GM04504 (cell line): ENCODE measurements at places on chromosomes 12 and 14.
A peak's percentile ranks its signal among the peaks of the same experiment; 100 is the strongest.

DNA sequence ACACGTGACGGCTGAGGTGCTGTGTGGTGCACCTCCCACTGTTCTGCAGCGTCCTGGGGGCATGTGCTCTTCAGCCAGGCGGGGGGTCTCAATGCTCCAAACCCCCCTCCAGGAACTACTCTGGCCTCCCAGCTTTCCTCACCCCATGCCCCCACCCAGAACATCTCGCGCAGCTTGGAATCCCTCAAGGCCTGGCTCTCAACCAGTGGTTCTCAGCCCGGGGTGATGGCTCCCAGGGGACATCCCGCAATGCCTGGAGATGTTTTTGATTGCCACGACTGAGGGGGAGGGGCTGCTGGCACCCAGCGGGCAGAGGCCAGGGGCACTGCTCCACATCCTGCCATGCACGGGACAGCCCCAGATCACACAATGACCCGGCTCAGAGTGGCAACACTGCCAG lies 78.9 kb upstream of the DICER1 start:
- no peak for DNase-seq

DNA sequence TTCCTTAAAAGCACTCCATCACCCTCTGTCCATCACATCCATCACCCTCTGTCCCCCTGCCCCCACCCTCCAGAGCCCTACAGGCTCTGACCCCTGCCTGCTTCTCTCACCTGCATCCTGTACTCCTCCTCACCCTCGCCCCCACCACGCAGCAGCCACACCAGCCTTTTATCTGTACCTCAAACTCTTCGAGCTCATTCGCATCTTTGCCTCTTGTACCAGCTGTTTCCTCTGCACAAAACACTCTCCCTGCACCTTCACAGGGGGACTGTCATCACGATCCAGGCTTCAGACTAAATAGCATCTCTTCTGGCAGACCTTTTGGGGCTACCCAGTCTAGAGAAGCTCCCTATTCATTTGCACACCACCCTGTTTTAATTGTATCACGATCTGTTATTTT lies 24.1 kb downstream of the TMEM229B start:
- no peak for DNase-seq

DNA sequence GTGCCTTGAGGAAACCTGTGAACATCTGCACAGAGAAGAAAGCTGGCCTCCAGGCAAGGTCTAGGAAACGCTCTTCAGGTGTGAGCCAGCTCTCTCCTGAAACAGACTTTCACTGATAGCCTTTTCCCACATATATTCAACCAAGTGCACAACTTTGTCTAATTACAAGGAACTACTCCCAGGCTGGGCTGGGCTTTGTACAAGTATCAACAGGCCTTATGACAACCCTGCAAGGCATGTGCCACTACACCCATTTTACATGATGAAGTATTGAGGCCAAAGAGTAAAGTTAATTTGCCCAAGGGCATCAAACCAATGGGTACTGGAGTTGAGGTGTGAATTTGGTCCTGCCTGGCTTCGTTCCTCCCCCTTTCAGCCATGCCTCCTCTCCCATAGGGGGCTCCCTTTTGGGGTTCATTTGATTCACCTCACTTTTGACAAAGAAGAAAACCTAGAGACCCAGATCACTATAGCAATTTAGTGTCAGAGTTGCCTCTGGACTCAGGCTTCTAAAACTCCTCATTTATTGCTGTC lies 2.1 kb downstream of the CSRP2 start:
- DNase-seq: no peak

GRCh38 chr12:21144309-21144708 lies 13.3 kb downstream of the SLCO1B1 start:
- DNase-seq: no peak

GRCh38 chr14:32074887-32075572 lies 2.1 kb upstream of the ARHGAP5 start:
- no peak for DNase-seq

DNA sequence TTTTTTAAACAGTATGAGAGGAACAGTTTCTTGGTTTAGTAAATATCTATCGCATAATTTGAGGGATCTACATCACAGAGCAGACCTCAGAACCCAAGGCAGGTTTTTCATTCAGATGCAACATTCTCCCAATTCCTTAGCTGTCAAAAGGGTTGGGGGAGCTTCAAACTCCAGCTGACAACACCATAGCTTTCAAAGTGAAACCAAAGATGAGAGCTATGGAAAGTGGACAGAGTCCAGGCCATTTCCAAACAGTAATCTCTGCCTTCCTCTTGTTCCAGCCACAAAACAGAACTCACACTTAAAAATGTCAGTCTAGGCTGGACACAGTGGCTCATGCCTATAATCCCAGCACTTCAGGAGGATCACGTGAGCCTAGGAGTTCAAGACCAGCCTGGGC lies 87.8 kb downstream of the SPRING1 start:
- DNase-seq: no peak

DNA sequence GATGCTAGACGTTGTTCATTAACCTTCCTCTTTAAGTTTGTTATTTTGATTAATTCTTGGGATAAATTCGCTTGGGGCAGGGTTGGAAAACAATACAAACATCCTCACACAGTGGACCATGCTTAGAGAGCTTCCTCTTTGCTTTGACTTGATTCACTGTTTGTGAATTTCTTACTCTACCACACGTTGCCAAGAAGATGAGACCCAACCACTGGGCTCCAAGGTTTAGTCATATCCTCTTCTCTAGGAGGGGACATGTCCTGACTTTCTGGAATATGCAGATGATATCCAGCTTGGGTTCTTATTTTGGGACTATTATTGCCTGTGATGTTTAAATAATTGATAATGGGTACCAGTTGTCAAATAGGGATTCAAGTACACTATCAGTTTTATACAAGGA lies 428.2 kb downstream of the ATP23 start:
- no peak for DNase-seq

- no peak for DNase-seq
These were observed 55.2 kb downstream of the GALNT4 start for GRCh38 chr12:89469361-89469760.

- DNase-seq: peak; percentile 21
These were observed 272.6 kb downstream of the FOXG1 start for GRCh38 chr14:29039171-29039570.

GRCh38 chr14:87278415-87278814 lies 714.6 kb downstream of the GALC start:
- DNase-seq: no peak

DNA sequence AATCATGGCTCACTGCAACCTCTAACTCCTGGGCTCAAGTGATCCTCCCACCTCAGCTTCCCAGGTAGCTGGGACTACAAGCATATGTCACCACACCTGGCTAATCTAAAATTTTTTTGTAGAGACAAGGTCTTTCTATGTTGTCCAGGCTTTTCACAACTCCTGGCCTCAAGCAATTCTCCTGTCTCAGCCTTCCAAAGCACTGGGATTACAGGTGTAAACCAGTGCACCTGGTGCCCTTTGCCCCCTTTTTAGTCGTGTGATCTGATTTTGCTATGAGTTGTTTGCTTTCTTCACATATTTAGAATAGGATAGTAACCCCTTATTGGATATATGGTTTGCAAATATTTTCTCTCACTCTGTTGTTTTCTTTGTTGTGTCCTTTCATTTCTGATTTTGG lies 1.7 kb upstream of the RAD52 start:
- no peak for DNase-seq

GRCh38 chr12:120873226-120873625 lies 30.9 kb downstream of the SPPL3 start:
- no peak for DNase-seq

GRCh38 chr12:94643606-94644005 lies 6.8 kb downstream of the TMCC3 start:
- no peak for DNase-seq

GRCh38 chr14:92253381-92253894 lies 69.5 kb upstream of the SLC24A4 start:
- DNase-seq: no peak

DNA sequence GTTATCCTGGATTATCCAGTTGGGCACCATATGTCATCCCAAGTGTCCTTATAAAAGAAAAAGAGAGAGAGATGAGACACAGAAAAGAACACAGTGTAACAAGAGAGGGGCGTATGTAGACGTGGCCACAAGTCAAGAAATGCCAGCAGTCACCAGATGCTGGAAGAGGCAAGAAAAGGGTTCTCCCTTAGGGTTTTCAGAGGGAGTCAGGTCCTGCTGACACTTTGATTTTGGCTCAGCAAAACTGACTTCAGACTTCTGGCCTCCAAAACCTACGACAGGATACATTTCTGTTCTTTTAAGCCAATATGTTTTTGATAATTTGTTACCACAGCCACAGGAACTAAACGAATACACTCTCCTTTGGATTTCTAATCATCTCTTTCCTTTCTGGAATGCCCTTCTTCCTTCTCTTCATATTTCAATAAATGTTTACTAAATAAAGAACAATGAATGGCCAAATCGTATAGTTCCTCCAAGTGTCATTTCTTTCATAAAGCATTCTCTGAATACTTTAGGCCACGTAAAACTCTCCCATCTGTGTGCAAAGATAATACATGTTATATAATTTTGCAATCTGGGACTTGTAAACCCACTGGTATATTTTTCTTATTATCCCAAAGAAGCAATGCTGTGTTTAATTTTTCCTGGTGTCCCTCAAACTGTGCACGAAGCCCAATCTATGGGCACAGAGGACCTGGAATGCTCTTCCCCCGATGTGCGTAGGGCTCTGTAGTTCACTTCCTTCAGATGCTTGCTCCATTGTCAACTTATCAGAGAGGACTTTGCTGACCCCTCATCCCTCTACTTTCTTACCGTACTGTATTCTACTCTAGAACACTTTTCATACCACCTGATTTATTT lies 303.6 kb downstream of the CEP128 start:
- DNase-seq: no peak

- no peak for DNase-seq
These were observed 362.9 kb downstream of the PCNX1 start for GRCh38 chr14:71270111-71270510.

- DNase-seq: no peak
These were observed 739 bp upstream of the PPP2R5E start for GRCh38 chr14:63543826-63544406.

- DNase-seq: no peak
These were observed 12.8 kb downstream of the DIP2B start for GRCh38 chr12:50517421-50518048.

- no peak for DNase-seq
These were observed 128.3 kb downstream of the SLC16A7 start for GRCh38 chr12:59724011-59724695.

DNA sequence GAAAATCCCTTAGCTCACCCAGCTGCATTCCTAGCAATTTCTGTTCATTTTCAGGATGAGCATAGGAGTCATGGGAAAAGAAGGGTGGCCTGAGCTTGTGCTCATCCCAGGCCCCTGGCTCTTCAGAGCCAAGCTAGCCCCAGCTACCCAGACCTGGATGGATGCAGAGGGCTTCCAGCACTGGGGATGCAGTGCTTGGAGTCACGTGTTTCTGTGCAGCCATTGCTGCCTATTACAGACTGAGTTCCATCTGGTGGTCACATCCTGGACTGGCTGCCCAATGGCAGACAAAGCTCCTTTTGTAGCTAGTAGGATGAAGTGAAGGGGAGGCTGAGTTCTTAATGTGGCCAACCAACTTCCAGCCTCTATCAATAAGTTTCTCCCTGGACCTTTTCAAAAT lies 54.2 kb upstream of the JDP2 start:
- no peak for DNase-seq

DNA sequence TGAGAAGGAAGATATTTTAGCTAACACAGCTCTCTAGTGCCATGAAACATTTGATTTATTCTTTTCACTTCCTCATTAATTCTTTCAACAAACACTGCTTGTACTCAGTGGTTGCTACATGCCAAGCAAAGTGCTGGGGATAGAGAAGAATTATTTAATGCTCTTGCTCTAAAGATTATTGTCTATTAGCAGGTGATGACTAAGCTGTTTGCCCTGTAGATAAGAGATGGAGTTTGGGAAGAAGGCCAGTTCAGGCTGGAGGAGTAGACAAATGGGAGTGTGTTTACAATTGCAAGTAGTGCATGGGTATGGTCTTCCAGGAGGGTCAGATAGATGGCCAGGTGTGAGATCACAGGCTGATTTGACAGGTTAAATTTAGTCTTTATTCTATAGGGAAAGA lies 99.8 kb upstream of the SEL1L start:
- no peak for DNase-seq

- peak; percentile 98 for DNase-seq
These were observed 27.9 kb downstream of the ACTN1 start for GRCh38 chr14:68951035-68951797.

GRCh38 chr14:59116984-59117415 lies 71.5 kb upstream of the DAAM1 start:
- no peak for DNase-seq

DNA sequence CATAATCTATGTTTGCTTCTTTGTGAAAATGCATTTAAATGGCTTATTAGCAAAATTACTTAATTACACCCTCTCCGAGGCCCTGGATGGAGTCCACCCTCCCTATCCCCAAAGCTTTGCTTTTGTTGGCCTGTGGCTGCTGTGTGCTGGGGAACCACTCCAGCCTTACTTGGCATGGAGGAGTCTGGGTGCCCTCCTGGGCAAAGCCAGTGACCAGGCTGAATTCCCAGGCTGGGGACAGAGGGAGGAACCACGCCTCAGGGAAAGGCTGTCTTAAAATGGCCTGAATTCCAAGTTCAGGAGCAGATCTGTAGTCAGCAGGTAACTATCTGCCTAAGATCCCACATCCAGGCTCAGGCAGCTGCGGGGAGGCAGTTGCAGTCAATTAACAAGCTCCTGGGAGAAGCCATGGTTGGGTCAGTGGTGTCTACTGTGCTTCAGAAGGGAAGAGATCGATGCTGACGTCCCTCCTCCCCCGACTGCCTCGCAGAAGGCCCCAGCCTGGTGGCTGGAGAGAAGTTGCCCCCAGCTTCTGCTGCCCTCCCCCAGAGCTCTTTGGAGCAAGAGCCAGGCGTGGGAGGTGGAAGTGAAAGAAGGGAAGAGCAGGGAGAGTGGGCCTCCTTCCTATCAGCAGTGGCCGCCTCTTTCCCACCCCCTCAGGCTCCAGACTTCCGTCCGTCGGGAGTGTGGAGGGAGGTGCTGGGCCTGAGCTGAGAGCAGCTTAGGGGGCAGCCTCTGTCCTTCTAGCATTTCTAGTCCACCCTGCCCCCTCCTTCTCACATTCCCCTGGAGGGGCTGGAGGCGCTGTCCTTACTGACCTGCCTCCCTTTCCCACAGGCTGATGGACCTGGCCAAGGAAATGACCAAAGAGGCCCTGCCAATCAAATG lies 11.3 kb downstream of the VASH1 start:
- no peak for DNase-seq

- no peak for DNase-seq
These were observed 46.2 kb downstream of the BCAT1 start for GRCh38 chr12:24902511-24903328.

DNA sequence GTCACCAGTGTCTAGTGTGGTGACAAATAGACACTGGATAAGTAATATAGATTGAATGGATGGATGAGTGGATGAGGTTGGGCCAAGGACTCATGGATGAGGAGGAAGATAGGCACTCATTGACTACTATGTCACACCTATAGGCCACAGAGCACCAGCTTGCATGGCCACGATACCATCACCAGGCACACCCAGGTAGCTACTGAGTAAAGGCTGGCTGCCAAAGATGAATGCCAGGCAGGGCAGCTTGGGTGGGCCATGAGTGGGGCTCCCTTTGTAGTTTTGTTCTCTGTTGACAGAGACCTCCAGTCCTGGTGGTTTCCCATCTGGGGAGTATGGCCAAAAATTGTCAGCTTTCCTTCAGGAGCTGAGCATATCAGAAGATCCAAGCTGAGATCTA lies 11.2 kb upstream of the KRT83 start:
- no peak for DNase-seq

- no peak for DNase-seq
These were observed 8.1 kb upstream of the RABGGTA start for GRCh38 chr14:24279301-24280186.

GRCh38 chr12:14190694-14191093 lies 174.8 kb upstream of the ATF7IP start:
- DNase-seq: no peak
